ENCODE measurements at places on chromosomes 6 and 20. TPM values are rescaled to one million over a fixed set of nuclear protein-coding genes. Genes with fewer than 3 reads are reported as not detected.

- DNase-seq, result peak; percentile 16
Measured at GRCh38 chr20:37081717-37082289, 14.0 kb downstream of the RBL1 start.

DNA sequence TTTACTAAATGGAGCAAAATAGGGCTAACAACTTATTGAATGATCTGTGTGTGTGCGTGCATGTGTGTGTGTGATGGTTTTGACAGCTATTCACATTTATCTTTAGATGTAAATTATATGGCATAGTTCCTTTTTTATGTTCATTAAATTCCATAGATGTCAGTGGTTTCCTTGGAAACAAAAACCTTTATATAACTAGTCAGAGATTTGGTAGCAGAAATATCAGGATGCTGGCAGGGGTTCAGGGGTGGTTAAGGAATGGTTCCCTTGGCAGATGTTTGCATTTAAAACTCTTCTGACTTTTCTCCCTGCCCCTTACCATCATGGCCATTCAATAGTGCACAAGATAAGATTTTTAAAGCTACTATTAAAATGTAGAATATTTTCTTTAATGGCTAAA is 256.6 kb downstream of the PLCB1 start:
- no peak for DNase-seq

DNA sequence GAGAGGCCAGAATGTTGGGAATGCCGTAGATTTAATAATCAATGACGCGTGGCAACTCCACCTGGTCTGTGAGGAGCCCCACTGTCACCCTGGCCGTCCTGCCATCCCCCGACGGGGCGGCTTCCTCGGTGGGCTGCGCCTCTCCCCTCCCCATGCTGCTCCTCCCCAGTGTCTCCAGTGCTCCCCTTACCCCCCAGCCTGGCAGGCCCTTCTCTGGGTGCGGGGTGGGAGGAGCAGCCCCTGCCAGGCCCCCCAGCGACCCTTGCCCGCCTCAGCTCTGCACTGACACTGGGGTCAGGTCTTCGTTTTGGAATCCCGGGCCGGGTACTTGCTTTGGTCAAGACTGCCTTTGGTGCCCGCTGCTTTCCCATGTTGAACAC is 82.3 kb upstream of the FRMD1 start:
- no peak for DNase-seq

GRCh38 chr6:139146317-139146726 is 11.4 kb downstream of the HECA start:
- no peak for DNase-seq

GRCh38 chr6:25219216-25219916 is 59.8 kb upstream of the CARMIL1 start:
- DNase-seq, result no peak

DNA sequence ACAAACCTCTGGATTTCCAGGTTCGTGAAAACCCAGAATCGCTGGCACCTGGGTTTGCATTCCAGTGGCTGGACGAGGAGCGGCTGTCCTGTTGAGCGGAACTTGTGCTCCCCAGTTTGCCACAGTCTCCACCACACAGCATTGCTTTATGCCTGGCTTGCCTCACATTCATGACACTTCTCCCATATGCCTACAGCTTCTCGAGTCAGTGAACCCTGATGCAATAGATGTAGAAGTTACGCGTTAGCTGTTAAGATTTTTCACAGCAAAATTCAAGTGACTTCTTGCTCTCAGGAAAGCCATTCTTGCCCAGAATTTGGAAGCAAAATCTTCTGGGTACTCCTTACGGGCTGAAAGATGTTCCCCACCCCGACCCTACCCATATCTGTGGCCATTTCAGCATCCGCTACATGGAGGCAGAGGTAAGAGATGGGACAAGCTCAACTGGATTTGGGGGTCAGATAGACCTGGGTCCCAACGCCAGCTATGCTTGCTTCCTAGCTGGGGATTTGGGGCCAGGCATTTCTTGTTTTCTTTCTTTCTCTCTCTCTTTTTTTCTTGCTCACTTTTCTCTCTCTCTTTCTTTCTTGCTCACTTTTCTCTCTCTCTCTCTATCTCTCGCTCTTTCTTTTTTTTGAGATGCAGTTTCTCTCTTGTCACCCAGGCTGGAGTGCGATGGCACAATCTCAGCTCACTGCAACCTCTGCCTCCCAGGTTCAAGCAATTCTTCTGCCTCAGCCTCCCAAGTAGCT is 12.4 kb upstream of the GDAP1L1 start:
- DNase-seq, result no peak

- DNase-seq, result no peak
Measured at GRCh38 chr6:123105561-123105960, 109.5 kb downstream of the CLVS2 start.

DNA sequence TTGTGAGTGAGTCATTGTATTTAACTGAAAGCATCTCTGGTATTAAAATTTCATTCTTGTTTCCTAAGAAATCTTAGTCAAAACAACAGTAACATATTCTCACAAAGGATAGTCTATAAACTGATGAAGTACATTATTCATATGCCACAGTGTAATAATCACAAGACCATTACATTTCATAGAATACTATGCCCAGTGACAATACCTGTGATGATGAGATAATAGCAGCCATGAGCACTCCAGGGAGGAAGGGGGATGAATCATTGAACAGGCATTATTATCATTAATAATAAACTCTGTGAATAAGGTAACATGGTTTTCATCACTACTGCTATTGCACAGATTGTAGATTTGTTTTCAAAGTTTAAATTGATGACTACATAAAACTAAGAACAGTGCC is 667.9 kb downstream of the EPM2A start:
- DNase-seq, result no peak

DNA sequence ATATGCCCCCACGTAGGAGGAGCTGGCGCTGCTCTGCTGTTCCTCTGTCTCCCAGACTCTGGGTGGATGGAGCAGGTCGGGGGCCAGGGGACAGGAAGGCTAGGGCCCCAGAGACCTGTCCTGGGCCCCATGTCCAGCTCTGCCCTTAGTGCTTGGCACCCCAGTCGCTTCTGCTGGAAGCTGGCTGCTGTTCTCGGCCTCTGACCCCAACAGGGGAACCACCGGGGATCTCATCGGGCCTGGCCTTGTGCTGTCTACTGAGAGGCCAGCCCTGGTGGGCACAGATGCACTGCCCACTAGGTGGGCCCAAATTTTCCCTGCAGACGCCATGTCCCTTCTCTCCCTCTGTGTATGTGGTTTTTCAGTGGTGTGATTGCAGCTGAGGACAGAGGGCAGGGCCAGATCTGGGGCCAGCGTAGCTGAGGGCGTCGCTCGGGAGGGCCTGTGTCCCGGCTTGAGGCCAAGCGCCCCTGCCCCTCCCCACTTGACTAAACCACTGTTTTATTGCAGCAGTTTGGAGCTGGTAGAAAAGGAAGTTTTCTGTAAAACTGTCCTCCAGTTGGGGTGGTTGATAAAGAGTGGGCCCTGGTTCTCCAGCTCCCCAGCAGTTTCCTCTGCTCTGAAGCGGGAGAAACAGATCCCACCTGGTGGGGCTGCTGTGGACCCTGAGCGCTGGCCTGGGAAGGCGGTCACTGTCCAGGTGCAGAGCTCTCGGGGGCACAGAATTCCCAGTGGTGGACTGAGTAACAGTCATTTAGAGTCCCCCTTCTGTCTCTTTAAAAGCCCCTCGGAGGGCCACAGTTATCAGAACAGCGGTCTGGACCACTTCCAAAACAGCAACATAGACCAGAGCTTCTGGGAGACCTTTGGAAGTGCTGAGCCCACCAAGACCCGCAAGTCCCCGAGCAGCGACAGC is 5.9 kb upstream of the COL20A1 start:
- no peak for DNase-seq

DNA sequence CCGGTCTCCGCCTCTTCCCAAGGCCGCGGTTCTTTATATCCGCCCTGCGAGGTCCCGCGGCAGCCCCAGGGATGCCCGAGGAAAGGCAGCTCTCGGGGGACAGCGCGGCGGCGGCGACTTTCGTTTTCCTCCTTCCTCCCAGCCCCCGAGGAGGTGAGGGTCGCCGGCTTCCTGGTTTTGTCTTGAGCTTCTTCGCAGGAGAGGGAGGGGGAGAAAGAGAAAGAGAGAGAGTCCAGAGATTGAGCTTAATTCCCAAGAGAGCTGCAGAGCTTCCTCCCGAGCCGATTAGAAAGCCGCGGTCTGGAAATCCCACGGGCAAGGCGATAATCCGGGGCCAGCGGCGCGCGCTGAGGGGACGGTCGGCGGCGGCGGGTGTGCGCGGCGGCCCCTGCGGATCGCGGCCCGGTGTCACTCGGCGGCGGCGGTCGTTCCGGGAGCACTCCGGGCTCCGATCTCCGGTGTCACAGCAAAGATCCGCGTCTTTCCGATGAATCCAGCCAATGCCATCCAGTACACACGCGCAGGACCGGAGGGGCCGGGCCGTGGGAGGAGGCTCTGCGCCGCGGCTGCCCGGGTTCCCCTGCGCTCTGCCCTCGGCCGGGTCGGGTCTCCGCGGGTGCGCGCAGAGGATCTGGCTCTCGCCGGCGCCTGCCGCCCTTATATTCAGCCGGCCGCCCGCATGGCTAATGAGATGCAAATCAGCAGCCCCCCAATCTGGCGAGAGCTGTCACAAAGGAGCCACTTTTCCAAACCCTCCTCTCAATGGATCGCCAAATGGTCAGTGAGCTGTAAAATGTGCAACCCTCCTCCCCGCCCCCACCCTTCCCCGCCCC is at the start of gene DLL1:
Gene DLL1, minus strand, starts transcription at position 783 of the 833 bp plus-strand sequence. CDS start 939 bp downstream, outside the sequence.
- DNase-seq, result peak; percentile 85

- DNase-seq, result no peak
Measured at GRCh38 chr6:151002491-151002935, 137.0 kb downstream of the MTHFD1L start.

GRCh38 chr6:91716361-91716760 is 1129.5 kb upstream of the MAP3K7 start:
- DNase-seq, result no peak

DNA sequence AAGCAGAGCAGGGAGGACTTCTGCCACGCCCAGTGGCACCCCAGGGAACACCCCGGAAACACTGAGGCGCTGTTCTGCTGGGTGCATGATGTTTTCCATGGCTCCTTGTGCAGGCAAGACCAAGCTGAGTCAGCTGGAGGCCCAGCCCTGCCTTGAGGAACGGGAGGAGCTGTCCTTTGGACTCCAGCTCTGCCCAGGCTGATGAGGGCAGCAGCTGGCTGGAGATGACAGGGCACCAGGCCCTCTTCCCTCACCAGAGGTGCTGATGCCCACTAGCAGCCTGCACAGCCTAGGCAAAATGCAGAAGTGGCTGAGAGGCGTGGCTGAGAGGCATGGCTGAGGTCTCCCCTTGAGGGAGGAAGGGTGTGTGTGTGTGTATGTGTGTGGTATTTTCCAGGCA is 2.4 kb downstream of the C6orf132 start:
- DNase-seq, result peak; percentile 77

DNA sequence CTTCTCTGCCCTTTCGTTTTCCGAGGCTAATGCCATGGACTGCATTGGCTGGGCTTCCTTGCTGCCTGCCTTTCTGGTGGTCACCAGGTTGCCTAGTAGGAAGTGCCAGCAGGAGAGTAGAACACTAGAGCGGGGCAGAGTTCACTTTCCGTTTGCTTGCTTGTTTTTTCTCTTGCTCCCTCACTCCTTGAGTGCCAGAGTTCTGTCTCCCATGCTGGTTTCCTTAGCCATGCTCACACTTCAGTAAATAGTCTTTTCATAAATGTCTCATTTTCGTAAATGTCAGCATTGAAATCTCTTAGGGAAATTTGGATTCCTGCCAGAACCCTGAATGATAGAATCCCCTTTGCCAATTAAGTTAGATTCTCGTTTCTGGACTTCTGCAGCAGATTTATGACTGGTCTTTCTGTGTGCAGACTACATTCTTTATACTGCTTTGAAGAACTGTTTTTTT is 63.9 kb downstream of the FAM83B start:
- DNase-seq, result no peak

GRCh38 chr6:147035886-147036285 is 168.3 kb upstream of the STXBP5 start:
- no peak for DNase-seq

GRCh38 chr20:33871362-33871761 is 60.2 kb downstream of the CHMP4B start:
- peak; percentile 52 for DNase-seq

- no peak for DNase-seq
Measured at GRCh38 chr6:62390401-62390800, 104.4 kb upstream of the KHDRBS2 start.

- no peak for DNase-seq
Measured at GRCh38 chr6:16183187-16183664, 54.3 kb downstream of the MYLIP start.

DNA sequence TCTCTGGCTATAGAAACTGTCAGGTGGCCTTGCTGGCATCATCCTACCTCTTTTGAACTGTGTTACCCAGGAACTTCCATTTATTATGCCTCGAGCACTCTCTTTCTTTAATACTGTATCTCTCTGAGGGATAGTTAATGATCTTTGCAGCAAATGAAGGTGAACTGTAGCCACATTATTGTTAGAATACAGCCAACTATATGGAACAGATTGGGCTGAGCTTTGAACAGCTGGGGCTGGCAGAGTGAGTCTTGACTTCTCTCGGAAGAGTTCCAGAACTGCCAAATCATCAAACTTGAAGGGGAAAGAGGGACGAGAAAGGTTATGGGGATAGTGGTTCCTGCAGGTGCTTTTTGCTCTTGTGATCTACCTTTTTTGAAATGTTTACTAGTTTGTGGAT is 237.7 kb downstream of the PRL start:
- DNase-seq, result no peak

GRCh38 chr6:142189057-142189456 is 42.0 kb downstream of the VTA1 start:
- DNase-seq, result no peak

GRCh38 chr20:61570646-61571195 is 318.7 kb downstream of the CDH4 start:
- no peak for DNase-seq

DNA sequence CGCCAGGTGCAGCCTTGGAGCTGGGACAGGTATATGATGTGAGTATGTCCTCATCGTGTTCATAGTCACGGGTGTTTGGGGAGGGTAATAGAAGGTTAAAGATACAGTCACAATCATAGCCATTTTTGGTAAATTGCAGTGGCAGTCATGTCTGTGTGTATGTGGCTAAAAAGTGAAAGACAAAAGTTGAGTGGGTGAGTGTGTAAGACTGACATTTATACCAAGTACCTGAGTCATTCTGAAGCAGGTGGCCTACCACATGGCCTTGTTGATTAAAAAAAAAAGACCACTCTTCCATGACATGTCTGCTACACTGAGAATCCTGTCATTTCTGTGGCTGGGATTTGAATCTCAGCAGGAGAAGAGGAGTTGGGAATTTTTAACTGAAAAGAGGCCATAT is 181.9 kb downstream of the SCP2D1 start:
- no peak for DNase-seq

GATA5 gene
- total RNA-seq, result 3.1 TPM

TCF21 gene
- 10.6 TPM for total RNA-seq

CCN5 gene
- total RNA-seq, result not detected

EZR gene
- 317 TPM for total RNA-seq

IMPG1 gene
- not detected for total RNA-seq

SLC22A23 gene
- total RNA-seq, result 241 TPM

TFAP2D gene
- total RNA-seq, result not detected

OR2J3 gene
- not detected for total RNA-seq

CCDC170 gene
- total RNA-seq, result not detected

HTR1B gene
- total RNA-seq, result 3.5 TPM

PPP1R3G gene
- total RNA-seq, result 0.29 TPM

MUC21 gene
- not detected for total RNA-seq
